ENCODE measurements at places on chromosomes 6 and 20. TPM values are rescaled to one million over a fixed set of nuclear protein-coding genes. Genes with fewer than 3 reads are reported as not detected.

MLN gene
- not detected for total RNA-seq

MAP7 gene
- 0.82 TPM for total RNA-seq

CST4 gene
- total RNA-seq, result not detected

L3MBTL3 gene
- total RNA-seq, result 21.1 TPM

TXLNB gene
- total RNA-seq, result 0.73 TPM

POPDC3 gene
- total RNA-seq, result 5.0 TPM

PRICKLE4 gene
- 6.4 TPM for total RNA-seq

CCR6 gene
- not detected for total RNA-seq

HDGFL1 gene
- not detected for total RNA-seq

RNF114 gene
- total RNA-seq, result 156 TPM

KCNK16 gene
- total RNA-seq, result not detected

GMEB2 gene
- 12.0 TPM for total RNA-seq

LRRC73 gene
- 0.12 TPM for total RNA-seq

TULP4 gene
- 55.1 TPM for total RNA-seq

GLP1R gene
- total RNA-seq, result not detected

WASF1 gene
- 25.6 TPM for total RNA-seq

FAM209B gene
- not detected for total RNA-seq

KCNK5 gene
- total RNA-seq, result not detected

MYB gene
- total RNA-seq, result 0.47 TPM

BMP6 gene
- 123 TPM for total RNA-seq

GPR63 gene
- 0.10 TPM for total RNA-seq

LCA5 gene
- 3.3 TPM for total RNA-seq

All from glomerular endothelial cell (primary cell).